ENCODE measurements at places on chromosomes 2 and 18.

DNA sequence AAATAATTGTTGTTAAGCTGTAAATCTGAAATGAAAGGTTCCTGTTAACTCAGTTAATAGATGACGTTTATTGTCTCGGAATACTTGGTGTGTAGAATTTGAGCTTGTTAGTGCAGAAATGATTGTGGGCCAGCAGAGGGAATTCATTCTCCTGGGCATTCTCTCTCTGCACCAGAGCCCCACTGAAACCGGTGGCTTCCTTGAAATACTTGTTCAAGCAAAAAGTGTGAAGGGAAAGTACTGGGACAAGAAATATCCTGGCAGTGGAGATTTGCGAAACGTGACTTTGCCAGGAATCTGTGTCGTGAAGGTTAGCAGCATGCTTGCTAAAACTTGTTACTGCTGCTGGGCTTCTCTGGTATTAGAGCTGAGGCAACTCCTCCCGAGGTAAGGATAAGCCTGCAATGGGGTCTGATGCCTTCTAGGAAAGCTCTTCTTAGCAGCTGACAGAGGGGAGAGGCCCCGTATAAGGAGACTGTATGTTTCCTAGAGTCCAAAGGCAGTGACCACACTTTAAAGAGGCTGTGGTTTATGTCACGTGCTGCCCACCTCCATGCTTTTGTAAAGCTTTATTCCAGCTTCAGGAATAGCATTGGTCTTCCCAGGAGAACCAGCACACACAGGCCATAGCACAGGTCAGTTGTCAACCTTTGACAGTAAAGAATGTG, 2.0 kb downstream of the ITGA6 start:
- no peak for DNase-seq

- DNase-seq = no peak
Measured at GRCh38 chr2:67394734-67395133, 2.4 kb upstream of the ETAA1 start.

- DNase-seq = no peak
Measured at GRCh38 chr18:61669320-61669719, 223.5 kb downstream of the RNF152 start.

DNA sequence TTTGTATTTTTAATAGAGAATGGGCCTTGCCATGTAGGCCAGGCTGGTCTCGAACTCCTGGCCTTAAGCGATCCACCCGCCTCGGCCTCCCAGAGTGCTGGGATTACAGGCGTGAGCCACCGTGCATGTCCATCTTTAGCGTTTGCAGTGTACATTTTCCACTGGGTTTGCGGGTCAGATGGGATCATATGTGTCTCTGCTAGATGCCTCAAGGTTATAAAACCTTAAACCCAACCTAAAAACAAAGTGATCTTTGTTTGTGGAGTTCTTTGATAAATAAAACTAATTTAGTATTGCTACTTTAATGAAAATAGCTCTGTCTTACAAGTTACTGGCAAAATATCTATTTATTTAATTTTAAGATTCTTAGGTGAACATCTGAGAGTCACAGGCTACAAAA, 13.1 kb upstream of the ALPG start:
- no peak for DNase-seq

- no peak for DNase-seq
Measured at GRCh38 chr2:17058772-17059402, 393.3 kb upstream of the CYRIA start.

- no peak for DNase-seq
Measured at GRCh38 chr2:45006942-45007287, 2.3 kb downstream of the SIX2 start.

DNA sequence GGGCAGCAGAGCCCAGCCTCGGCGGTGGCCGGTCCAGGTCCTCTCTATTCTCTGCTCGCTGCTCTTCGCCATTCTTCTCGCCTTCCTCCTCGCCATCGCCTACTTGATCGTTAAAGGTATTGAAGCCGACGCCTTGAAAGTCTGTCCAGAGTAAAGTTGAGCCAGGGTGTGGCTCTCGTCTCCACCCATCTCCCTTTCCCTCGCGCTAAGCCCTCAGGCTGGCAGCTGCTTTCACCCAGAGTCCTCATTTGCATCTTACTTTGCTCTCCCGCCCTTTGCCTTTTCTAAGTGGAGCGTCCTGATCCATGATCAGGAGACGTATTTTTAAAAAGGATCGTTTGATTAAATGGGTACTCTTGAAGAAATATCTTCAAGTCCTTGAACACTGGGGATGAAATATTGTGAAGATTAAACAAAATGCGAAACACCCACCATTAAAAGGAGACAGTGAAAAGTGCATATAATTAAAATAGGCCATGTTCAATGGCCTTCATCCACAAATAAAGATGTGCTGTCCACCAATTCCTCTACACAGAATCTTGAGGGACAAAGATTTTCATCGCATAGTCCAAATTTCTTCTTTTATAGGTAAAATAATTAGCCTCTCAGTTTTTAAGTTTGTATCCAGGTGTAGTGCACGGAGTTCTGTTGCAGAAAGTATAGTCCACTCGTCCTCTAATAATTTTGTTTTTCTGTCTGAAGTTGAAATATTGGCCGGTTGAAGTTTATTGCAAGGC, 657 bp downstream of the ARL6IP6 start:
- no peak for DNase-seq

- DNase-seq = peak; percentile 74
Measured at GRCh38 chr2:126971481-126972278, 73.0 kb downstream of the TEX51 start.

- DNase-seq = no peak
Measured at GRCh38 chr2:119721043-119721442, 38.7 kb upstream of the PTPN4 start.

DNA sequence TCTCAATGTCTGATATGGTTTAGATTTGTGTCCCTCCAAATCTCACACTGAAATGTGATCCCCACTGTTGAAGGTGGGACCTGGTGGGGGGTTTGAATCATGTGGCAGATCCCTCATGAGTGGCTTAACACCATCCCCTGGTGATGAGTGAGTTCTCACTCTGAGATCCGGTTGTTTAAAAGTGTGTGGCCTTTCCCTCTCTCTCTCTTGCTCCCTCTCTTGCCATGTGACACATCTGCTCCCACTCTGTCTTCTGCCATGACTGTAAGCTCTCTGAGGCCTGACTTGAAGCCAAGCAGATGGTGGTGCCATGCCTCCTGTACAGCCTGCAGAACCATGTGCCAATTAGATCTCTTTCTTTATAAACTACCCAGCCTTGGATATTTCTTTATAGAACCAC, 108.8 kb downstream of the RBMS1 start:
- DNase-seq = no peak

- no peak for DNase-seq
Measured at GRCh38 chr2:171545086-171545485, 22.8 kb downstream of the CYBRD1 start.

DNA sequence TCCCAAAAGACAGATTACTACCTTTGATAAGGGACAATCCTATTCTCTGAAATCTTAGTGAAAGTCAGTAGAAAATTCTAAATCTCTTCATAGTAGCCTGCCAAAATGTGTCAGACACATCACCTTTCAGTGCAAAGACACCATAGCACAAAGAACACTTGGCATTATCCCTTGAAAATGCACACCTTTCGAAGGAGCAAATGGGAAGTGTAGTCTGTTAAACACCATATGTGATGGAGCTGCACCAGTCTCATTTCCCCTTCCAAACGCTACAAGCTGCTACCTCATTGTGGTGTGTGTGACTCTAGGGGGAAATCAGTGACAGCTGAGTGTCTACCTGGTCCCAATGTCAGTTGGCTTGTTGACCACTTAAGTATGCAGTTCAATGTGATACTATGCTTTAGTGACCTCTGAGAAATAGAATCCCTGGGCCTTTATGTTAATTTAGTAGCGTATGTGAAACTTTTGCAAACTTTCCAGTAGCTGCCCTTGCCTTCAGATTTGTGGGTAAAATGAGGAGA, 551.7 kb downstream of the ARHGAP15 start:
- no peak for DNase-seq

- DNase-seq = no peak
Measured at GRCh38 chr2:43340945-43341356, 114.5 kb upstream of the ZFP36L2 start.

- no peak for DNase-seq
Measured at GRCh38 chr2:55156984-55157383, 75.1 kb downstream of the CLHC1 start.

DNA sequence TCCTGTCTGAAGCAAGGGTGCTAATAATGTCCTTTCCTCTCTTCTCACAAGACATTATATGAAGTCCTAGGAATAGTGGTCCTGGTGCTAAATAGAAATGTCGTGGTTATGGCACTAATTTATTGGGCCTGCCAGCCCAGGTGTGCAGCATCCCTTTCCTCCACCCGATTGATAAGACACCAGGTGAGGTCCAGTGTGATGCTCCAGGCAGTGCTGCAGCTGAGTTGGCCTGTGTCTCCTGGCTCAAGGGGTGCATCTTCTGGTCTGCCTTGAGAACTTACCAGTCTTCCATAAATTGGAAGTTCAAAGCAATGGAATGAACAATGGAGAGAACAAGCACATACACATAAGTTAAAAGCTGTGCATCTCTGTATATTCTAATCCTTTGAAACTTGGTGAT, 26.9 kb downstream of the CRIM1 start:
- DNase-seq = no peak

- no peak for DNase-seq
Measured at GRCh38 chr2:66982766-66983165, 414.4 kb upstream of the ETAA1 start.

GRCh38 chr2:132782176-132782783, 112.3 kb upstream of the LYPD1 start:
- no peak for DNase-seq

GRCh38 chr18:13481820-13482617, 244.3 kb downstream of the FAM210A start:
- DNase-seq = no peak

DNA sequence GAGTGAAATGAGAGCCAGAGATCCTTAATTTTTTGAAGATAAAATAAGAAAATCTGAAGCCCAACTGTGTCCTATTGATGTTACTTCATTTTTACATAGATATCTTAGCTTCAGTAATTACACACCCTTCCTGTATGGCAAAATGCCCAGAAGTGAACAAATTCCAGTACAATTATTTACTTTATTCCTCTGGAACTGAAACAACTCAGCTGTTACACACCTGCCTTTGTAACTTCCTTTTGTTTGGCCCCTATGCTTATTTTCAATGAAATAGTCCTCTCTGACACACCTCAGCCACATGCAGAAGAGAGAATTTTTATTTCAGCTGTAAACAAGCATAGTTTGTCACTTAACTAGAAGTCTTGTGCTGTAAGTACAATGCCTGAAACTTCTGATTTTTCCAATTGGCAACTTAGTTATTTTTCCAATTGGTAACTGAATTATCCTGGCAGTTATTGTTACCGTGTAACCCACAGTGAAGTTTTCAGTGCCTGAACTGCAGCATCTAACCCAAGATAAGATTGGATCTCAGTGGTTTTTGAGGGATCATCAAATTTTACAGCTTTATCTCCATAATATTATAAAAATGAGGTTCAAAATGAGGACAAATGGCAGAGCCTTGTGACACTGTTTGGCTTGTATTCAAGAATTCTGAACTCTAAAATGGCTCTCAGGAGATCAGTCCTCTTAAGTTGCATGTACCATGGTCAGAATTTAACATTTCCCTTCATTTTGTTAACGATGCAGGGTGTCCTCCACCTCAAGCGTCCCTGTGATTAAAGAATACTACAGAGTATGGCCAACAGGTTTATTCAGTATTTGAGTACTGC, 82.6 kb downstream of the PKP4 start:
- DNase-seq = no peak

GRCh38 chr2:198376677-198377076, 572.3 kb downstream of the PLCL1 start:
- DNase-seq = no peak

DNA sequence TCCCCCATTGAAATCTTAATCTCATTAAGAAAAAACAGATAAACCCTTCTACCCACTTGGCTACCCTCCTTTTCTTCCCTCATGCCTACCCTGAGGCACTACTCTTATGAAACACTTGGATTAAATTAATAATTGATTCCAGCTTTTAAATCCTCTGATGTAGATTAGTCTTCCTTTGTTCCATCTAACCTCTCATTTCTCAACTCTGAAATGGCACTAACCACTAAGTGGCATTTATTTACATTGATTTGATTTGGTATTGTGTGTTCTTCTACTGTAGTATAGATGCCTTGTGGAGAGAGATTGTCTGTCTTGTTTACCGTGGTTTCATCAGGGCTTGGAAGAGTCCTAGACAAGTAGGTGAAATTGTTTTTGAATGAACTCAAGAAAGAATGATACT, 26.7 kb downstream of the ITGA4 start:
- no peak for DNase-seq

GRCh38 chr2:37318401-37318800, 6.2 kb downstream of the PRKD3 start:
- no peak for DNase-seq

DNA sequence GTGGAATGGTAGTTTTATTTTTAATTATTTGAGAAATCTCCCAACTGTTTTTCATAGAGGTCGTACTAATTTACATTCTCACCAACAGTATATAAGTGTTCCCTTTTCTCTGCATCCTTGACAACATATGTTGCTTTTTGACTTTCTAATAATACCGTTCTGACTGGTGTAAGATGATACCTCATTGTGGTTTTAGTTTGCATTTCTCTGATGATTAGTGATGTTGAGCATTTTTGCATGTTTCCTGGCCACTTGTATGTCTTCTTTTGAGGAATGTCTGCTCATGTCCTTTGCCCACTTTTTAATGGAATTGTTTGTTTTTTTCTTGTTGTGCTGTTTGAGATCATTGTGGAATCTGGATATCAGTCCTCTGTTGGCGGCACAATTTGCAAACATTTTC, 242.5 kb downstream of the ZNF521 start:
- no peak for DNase-seq

DNA sequence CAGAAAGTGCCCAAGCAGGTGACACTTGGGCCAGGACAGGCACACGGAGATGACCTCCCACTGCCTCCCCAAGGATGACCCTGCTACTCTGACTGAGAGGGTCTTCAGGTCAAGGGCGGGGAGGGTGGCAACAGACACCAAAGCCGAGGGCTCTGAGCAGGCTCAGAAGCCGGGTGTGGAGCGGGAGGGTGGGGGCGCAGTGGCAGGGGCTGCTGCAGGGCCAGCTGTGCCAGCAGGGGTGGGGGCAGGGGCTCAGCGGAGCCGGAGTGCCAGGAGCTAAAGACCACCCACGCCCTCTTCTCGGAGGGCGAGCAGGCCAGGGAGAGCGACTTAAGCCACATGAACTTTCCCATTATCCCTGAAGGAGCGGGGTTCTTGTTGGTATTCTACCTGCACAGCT, 93.3 kb upstream of the MBOAT2 start:
- no peak for DNase-seq

DNA sequence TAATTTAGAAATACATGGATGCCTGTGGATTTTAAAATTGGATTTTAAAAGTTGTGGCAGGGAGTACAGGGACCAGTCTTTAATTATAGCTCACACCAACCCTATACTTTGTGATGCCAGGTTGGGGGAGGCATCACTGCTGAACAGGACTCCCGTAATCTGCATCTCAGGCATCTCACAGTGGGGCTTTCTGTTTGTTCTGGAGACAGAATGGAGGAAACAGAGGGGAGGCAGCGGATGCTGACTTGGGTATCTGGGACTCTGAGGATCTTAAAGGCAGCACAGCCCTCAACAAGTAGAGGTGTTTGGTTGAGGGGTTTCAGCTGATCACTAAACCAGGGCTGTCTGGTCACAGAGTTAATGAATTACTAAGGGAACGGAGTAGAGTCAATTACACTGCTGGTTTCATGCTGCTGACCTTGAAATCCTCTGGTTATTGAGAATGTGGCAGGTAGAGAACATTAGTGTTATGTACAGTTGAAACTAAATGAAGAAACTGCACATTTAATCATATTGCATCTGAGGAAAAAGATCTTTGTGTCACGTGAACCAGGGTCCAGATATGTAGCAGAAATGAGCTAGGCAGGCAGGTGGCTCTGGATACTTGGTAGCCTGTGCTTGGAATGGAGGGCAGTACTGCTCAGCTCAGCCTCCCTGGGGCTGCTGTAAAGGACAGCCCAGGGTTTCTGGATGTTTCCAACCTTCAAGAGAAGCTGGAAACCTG, 40.3 kb downstream of the FHOD3 start:
- no peak for DNase-seq

Data from activated naive CD8-positive, alpha-beta T cell treated with anti-CD3 and anti-CD28 coated beads for 36 hours (primary cell).